Stimulated activated CD4-positive, alpha-beta T cell treated with anti-CD3 and anti-CD28 coated beads, Interleukin-1b, Interleukin-23, amount 100 ng/mL, for 24 hours (primary cell): ENCODE measurements at places on chromosomes 5 and 9.

GRCh38 chr5:80255811-80256712 is at the start of gene SERINC5:
Gene SERINC5 (minus strand): TSS chr5:80256048. CDS start chr5:80255922, 126 bp downstream.
- DNase-seq = peak; percentile 78

- no peak for DNase-seq
These were observed 155.5 kb upstream of the NUDT12 start for GRCh38 chr5:103718108-103718507.

- no peak for DNase-seq
These were observed 32.1 kb upstream of the RICTOR start for GRCh38 chr5:39106322-39106721.

DNA sequence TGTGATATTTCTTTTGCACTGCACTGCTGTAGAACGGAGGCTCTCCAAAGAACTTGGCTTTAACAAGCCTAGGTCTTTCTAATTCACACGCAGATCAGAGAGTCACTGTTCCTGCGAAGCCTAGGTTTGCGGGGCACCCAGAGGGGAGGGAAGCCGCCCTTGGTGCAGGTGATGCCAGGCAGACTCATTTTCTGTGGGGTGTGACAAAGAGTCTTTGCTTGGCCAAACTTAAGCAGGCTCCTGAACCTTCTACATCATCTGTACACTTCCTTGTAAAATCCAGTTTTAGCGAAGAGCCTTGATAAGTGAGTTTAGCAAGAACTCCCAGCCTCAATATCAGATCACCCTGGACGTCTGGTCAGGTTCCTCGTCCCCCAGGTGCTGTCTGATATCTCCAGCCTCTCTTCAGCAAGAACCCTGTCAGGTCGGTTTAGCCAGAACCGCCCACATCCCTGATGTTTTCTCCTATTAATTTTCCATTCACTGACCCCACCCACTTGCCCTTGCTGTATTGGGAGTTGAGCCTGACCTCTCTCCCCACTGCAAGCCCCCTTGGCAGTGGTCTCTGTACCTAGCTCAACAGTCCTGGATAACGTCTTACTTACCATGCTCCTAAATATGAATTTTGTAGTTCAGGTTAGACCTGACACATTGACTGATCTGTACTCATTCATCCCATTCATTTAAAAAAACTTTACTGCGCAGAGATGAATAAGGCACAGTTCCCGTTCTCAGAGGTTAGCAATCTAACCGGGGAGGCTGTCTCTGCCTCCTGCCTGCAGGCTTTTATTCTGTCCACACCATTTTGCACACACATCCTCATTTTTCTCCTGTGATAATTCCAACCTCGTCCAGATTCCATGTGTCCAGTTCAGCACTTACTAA is 880 bp upstream of the UBAC1 start:
- DNase-seq = no peak

GRCh38 chr5:113295111-113295539 is 139.7 kb downstream of the TSSK1B start:
- DNase-seq = no peak

GRCh38 chr9:20322212-20322611 is 300.1 kb downstream of the MLLT3 start:
- no peak for DNase-seq

- DNase-seq = no peak
These were observed 772 bp downstream of the DCAF10 start for GRCh38 chr9:37801287-37801850.

DNA sequence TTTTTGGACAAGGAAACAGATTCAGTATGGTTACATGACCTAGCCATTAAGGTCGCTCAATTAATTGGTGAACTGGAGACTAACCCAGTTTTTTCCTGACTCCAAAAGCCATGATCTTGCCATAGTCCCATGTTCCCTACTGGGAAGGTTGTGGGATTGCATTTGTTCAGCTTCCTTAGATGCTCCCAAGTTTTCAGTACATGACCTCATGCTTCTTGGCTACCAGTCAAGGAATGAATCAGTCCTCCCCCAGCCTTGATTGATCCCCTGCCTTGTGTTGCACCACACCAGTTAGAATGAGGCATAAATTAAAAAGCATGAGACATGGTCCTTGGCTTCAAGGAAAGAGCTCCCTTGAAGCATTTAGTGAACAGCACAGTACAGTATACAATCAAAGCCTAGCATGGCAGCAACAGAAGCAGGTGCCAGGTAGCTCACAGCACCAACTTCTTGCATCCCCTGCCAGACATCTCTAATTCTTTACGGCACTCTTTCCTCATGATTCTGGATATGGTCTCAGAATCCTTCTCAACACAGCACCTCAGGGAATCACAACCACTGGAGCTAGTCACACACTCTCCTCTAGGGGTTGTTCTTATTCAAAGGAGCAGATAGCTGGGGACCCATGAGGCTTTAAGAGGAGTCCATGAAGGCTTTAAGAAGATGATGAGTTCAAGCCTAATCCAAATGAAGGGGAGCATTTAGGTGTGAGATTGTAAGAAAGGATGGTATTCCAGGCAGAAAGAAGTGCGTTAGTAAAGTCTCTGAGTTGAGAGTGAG is 295.5 kb upstream of the CLINT1 start:
- DNase-seq = no peak

DNA sequence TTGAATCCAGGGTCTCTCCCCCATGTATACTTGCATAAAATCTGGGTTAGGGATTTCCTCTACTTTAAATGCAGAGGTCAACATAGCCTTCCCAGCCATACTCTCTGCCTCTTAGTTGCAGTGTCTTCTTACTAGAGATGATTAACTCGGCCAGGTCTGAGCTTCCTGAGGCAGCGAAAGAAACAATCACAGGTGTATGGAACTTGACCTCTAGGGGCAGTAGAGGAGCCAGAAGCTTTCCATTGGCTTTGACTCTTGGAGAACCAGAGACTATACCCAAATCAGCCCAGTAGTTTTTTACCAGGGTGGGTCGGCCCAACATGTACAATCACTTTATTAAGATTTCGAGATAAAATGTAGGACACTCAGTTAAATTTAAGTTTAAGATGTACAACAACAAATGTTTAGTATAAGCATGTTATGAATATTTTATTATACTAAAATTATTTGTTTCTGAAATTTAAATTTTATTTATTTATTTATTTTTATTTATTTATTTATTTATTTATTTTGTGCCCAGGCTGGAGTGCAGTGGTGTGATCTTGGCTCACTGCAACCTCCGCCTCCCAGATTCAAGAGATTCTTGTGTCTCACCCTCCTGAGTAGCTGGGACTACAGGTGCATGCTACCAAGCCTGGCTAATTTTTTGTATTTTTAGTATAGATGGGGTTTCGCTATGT is 48.0 kb upstream of the DMRT3 start:
- DNase-seq = no peak

DNA sequence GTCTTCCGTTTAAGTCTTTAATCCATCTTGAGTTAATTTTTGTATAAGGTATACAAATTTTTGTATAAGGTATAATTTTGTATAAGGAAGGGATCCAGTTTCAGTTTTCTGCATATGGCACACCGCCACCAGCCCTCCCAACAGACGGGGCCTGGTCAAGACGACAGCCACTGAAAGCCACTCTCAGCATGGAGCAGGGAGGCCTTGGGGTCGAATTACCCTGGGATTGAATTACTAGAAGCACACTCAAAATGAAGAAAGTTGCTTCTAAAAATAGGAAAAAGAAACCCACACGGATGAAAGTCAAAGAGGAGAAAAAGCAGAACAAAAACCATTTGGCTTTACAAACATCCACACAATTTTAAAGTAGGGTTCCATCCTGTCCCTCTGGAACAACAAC is 586.2 kb upstream of the ADAMTS16 start:
- no peak for DNase-seq

GRCh38 chr9:104028827-104029226 is 65.3 kb upstream of the SMC2 start:
- no peak for DNase-seq

- DNase-seq = peak; percentile 37
These were observed 17.5 kb downstream of the WHRN start for GRCh38 chr9:114487607-114488300.
